ENCODE measurements at places on chromosomes 11 and 22.
A peak's percentile ranks its signal among the peaks of the same experiment; 100 is the strongest.

- no peak for DNase-seq
Observed at GRCh38 chr11:73383249-73384124, 7.3 kb downstream of the RELT start.

DNA sequence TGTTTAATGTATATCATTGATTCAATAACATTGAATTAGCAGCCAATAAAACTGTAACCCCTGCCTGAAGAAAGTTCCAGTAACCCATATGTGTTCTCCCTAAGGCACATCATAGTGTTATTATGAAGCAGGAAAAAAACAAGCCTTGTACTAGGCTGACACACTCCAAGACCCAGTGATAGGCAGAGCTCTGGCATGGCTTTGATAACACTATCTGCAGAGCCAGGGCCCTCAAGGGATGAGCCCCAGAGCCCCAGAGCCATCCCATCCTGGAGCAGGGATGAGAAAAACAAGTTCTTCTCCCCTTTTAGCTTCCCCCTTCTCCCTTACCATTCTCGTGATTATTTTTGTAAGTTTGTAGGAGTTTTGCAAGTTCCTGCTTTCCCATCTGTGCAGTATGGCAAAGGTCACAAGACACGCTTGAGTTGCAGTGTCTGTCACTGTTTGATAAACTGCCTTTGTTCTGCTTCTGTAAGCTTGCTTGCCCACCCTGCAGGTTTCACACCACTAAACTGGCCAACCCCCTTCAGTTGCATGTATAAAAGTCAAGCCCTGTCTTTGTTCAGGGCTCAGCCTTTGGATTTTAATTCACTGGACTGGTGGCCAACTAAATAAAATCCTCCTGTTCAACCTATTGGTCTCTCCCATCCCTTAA is 22.3 kb upstream of the GUCY1A2 start:
- peak; percentile 11 for DNase-seq

GRCh38 chr11:20873054-20873453 is 203.7 kb downstream of the NELL1 start:
- peak; percentile 2 for DNase-seq

DNA sequence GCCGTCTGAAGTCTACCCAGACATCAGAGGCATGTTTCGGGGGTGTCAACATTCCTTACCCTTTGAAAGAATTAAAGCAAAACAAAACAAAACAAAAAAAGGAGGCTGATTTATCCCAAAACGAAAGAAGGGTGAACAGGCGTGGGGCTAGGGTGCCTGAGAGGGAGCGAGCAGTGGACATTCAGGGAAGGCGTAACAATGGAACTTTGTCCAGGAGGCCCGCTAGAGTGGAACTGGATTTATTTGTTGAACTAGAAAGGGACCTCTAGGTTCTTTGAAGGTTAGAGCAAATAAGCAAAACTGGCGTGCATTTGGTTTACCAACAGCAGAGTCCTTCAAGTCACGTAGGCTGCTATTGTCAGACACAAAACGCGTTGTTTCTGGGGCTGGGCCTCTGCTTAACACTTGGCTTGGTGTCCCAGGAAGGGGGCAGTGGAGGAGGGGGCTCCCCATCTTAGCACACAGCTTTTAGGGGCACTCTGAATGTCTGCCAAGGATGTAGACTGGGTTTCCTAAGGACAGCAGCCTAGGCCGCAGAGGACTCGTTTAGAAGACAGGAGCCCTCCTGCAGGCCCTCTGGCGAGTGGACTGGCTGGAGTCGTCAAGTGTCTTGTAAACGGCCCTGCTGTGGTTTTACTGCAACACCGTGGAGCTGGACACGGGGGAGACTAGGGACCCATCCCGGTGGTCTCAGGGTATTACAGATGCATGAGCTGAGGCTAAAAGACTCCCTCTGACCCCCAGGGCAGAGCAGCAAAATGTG is 203.7 kb upstream of the SORL1-AS1 start:
- DNase-seq: no peak

DNA sequence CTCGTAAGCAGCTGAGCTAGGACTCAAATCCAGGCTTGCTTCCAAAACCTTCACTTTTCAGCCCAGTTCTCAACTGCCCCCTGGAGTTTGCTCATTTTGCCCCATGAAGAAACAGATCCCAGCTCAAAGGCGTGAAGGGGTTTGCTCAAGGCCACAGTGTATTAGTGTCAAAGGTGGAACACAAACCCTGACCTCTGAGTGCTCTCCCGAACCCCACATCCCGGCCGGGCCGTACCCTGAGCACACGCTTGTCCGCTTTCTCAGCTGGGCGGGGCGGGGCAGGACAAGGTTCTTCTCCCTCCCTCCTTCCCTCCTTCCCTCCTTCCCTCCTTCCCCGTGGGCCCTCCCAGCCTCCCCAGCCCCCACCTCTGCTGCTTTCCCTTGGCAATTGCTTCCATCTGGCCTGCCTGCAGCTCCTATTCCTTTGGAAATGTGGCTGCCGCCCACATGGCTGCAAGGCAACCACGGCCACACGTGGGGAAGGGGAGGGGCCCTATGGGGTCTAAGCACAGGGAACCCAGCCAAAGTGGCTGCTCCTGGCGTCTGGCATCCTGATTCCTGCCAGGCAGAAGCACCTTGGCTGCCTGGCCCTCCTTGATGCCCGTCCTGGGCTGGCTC is 4.1 kb downstream of the ST3GAL4 start:
- no peak for DNase-seq

- no peak for DNase-seq
Observed at GRCh38 chr22:26894362-26894761, 237.0 kb downstream of the MIAT start.

DNA sequence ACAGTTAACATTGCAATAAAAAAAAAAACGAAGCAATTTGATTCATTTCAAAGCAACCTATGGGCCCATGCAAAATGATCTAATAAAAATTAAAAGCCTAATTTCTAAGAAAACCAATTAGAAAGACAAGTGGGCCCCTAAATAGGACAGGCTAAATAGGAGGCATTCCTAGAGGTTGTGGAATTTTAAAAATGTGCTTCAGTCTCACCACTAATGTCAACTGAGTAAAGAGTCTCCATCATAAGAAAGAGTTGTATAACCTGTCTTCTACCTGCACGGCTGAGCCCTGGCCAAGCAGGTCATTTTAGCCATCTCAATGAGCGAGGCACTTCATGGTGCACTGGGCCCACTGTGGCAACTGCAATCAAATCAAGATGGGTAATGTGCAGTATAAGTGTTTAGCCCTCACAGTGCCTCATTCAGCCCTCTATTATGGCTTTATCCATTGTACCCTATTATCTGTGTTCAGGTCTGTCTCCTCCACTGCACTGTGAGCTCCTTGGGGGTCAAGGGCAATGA is 76.4 kb downstream of the PRSS23 start:
- no peak for DNase-seq

DNA sequence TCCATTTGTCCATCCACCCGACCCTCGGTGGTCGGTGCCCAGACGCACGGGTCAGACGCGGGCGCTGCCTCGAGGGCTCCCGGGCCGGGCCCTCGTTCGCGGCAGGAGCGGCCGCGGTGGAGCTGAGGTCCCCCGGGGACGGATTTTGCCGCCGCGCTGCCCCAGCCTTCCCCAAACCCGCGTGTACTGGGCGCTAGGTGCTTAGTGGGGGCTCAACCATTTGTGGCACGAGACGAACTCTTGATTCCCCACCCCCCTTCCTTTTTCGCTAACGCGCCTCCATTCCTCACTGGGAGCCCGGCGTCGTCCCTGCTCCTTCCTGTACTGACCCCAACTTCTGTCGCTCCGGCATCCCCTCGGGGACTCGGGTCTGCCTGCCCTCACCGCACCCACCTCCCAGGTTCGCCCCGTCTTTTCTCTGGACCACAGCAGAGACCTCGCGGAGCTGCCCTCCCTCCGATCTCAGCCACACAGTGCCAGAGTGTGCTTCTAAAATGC is 789 bp upstream of the CBX7 start:
- no peak for DNase-seq

DNA sequence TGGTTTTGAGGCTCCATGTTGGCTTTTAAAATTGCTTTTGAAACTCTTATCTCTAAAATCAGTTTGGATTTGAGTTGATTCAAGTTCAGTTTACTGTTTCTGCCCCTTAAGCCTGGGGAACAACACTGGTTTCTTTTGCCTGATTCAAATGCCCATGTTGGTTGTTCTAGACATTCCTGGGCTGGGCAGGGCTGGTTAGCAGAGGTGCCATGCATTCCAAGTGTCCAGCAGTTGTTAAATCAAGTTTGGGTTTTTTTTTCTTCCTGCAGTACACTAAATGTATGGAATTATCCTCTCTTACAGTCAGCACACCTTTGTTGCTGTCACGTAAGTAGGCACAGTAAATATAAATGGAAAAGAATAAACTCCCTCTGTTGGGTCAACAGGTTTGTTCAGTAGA is 67.2 kb upstream of the MTMR2 start:
- peak; percentile 67 for DNase-seq

- no peak for DNase-seq
Observed at GRCh38 chr22:23268877-23269276, 88.6 kb downstream of the BCR start.

DNA sequence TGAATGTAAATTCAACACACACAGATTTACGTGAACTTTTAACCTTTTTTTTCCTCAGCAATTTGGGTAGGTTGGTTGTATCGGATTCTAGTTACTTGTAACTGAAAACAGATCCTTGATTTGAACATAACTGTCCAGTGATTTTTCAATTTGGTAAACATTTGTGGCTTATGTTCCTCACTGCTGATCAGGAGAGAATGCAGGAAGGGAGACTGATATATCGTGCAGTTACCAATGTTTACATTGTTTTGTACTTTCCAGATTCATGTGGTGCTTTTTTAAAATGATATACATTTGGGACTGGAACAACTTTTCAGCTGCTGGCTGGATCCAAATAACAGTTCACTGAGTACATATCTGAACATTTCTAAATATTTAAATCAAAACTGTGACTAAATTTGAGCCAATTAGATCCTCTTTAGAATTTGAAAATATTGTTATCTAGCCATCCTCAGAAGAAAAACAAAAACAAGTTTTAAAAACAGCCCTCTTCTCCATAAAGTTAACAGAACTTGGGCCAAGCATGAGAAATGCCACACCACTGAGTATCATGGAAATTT is 84.3 kb upstream of the MTMR2 start:
- DNase-seq: no peak

GRCh38 chr11:79520086-79520485 is 79.3 kb upstream of the TENM4 start:
- DNase-seq: no peak

GRCh38 chr22:47486569-47487312 is 724.3 kb downstream of the TBC1D22A start:
- no peak for DNase-seq

GRCh38 chr11:114087025-114087424 is 27.5 kb downstream of the ZBTB16 start:
- no peak for DNase-seq

GRCh38 chr11:1916986-1917522 is 2.4 kb upstream of the TNNT3 start:
- no peak for DNase-seq

DNA sequence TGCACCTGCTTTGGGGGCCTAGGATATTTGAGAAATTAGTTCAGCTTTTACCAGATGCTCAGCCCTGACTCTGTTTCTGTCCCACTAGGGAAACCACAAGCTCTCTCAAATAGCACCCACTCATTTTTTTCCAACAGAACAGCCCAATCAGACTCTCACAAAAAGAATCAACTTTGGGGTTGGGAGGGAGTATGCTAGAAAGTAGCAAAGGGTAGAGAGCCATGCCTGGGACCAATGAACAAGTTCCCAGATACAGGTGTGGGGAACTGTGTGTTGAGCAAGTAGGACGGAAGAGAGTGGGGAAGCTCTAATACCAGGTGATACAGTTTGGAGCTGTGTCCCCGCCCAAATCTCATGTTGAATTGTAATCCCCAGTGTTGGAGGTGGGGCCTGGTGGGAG is 41.1 kb downstream of the TRIM66 start:
- no peak for DNase-seq
